H1 (cell line): ENCODE measurements at places on chromosomes 13 and 19. TPM values are rescaled to one million over a fixed set of nuclear protein-coding genes. Genes with fewer than 3 reads are reported as not detected.

SLC8A2 gene
- 7.3 and 8.3 TPM in 2 replicates for total RNA-seq

NLRP11 gene
- total RNA-seq, result not detected in 2 replicates

TMEM147 gene
- total RNA-seq, result 157 and 159 TPM in 2 replicates

AZU1 gene
- total RNA-seq, result 0.80 and 1.7 TPM in 2 replicates

ZNF30 gene
- total RNA-seq, result 4.7 TPM in 2 replicates

SLC7A10 gene
- 3.2 and 3.7 TPM in 2 replicates for total RNA-seq

S1PR4 gene
- not detected in 2 replicates for total RNA-seq

ZNF561 gene
- total RNA-seq, result 57.6 and 64.7 TPM in 2 replicates

ZC3H4 gene
- 92.0 and 104 TPM in 2 replicates for total RNA-seq

GRCh38 chr19:18257503-18258470 is 16.5 kb downstream of the IQCN start:
- no peaks in the 10 kb centered on the region; the same call in 1 of the 2 replicates for H3K27me3 ChIP-seq
- H3K36me3 ChIP-seq, result no peaks in the 10 kb centered on the region

- DNase-seq, result no peak
- 0 out of 2 replicates have a peak overlapping the region, but pooled peaks have one; percentile 19 for H3K27ac ChIP-seq
- no peaks in the 10 kb centered on the region for H3K4me1 ChIP-seq
- peaks cover 31% of the 10 kb centered on the region for H3K36me3 ChIP-seq
These were observed 6.3 kb upstream of the HCN2 start for GRCh38 chr19:583198-583967.

DNA sequence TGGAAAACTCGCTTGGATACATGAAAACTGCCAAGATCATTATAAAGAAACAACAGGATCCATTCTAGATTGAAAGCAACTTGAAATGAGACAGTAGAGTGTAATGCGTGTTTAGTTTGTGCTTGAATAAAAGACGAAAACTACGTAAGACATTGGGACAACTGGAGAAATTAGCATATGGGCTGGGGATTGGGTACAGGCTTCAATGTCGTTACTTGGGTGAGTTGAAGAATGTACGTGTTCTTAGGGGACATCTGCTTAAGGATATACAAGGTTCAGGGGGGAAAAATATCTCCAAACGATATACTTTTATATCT is 471 bp upstream of the ERVK3-1 start:
- H3K27ac ChIP-seq, result no peak overlapping the region
- H3K4me1 ChIP-seq, result no peaks in the 10 kb centered on the region; the same call in 1 of the 2 replicates
- H3K27me3 ChIP-seq, result no peaks in the 10 kb centered on the region
- peaks cover 2% of the 10 kb centered on the region; the same call in 1 of the 2 replicates for H3K36me3 ChIP-seq
- peak overlapping the region; percentile 87 for H3K4me3 ChIP-seq
- no peak for DNase-seq

DNA sequence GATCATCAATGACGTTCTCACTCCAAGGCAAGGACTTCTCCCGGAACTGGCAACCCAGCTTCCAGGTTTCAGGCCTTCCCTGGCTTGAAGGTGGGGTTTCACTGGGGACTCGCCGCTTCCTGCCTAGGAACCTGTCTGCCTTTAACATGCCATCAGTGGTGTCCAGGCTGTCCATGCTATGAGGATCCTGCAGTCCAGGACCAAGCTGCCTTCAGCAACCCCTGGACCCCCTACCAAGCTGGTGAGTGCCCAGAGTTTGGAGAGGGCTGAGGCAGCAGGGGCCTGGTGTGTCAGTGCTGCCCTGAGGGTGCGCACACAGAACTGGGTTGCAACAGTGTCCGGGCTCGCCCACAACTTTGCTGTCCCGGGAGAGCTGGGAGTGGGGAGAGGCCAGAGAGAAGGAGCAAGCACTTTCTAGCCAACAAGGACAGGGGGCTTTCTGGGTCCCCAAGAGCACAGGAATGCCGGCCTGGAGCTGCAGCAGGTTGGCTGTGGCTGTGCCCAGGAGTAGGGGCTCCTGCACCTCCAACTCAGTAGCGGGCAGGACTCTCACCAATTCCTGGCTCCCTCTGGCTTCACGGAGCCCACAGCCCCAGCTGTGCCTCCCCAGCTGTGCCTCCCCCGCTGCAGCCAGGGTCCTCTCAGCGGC is 1563.2 kb upstream of the MIR17HG start:
- H3K27ac ChIP-seq, result no peak overlapping the region
- H3K27me3 ChIP-seq, result no peaks in the 10 kb centered on the region
- DNase-seq, result no peak
- H3K36me3 ChIP-seq, result no peaks in the 10 kb centered on the region

GRCh38 chr13:95235199-95235756 is 66.0 kb downstream of the ABCC4 start:
- no peaks in the 10 kb centered on the region for H3K36me3 ChIP-seq
- no peak overlapping the region for H3K4me3 ChIP-seq
- H3K27me3 ChIP-seq, result no peaks in the 10 kb centered on the region
- H3K4me1 ChIP-seq, result no peaks in the 10 kb centered on the region
- no peak overlapping the region for H3K27ac ChIP-seq

GRCh38 chr13:100454876-100455275 is 133.7 kb downstream of the GGACT start:
- no peak overlapping the region for H3K4me3 ChIP-seq
- H3K4me1 ChIP-seq, result no peaks in the 10 kb centered on the region
- no peak for DNase-seq
- H3K36me3 ChIP-seq, result peaks cover 3% of the 10 kb centered on the region
- no peak overlapping the region for H3K27ac ChIP-seq

GRCh38 chr19:5253406-5254110 is 87.1 kb downstream of the PTPRS start:
- H3K27ac ChIP-seq, result no peak overlapping the region
- peaks cover 26% of the 10 kb centered on the region; the same call in 1 of the 2 replicates for H3K36me3 ChIP-seq
- no peak for DNase-seq
- no peak overlapping the region for H3K4me3 ChIP-seq

GRCh38 chr19:919199-920050 is 2.3 kb downstream of the KISS1R start:
- H3K4me3 ChIP-seq, result peak overlapping the region; percentile 28
- H3K36me3 ChIP-seq, result no peaks in the 10 kb centered on the region
- peaks cover 42% of the 10 kb centered on the region for H3K27me3 ChIP-seq
- peaks cover 6% of the 10 kb centered on the region; the same call in 1 of the 2 replicates for H3K4me1 ChIP-seq
- peak; percentile 73 for DNase-seq

- no peaks in the 10 kb centered on the region for H3K36me3 ChIP-seq
- no peak overlapping the region for H3K4me3 ChIP-seq
- no peaks in the 10 kb centered on the region for H3K27me3 ChIP-seq
- H3K27ac ChIP-seq, result no peak overlapping the region
These were observed 184.0 kb upstream of the RFC3 start for GRCh38 chr13:33633701-33634545.

- H3K27me3 ChIP-seq, result no peaks in the 10 kb centered on the region
- no peak overlapping the region for H3K4me3 ChIP-seq
- no peak for DNase-seq
- no peaks in the 10 kb centered on the region for H3K4me1 ChIP-seq
- H3K27ac ChIP-seq, result no peak overlapping the region
- H3K36me3 ChIP-seq, result no peaks in the 10 kb centered on the region
These were observed 126.4 kb downstream of the POU4F1 start for GRCh38 chr13:78476910-78477309.

GRCh38 chr19:38172001-38172400 is 52.0 kb downstream of the DPF1 start:
- H3K36me3 ChIP-seq, result no peaks in the 10 kb centered on the region; the same call in 1 of the 2 replicates
- H3K4me3 ChIP-seq, result no peak overlapping the region
- no peaks in the 10 kb centered on the region for H3K27me3 ChIP-seq
- H3K4me1 ChIP-seq, result peaks cover 2% of the 10 kb centered on the region
- no peak for DNase-seq

- H3K4me1 ChIP-seq, result no peaks in the 10 kb centered on the region
- H3K27ac ChIP-seq, result no peak overlapping the region
- no peak for DNase-seq
These were observed 281.6 kb downstream of the ZNF536 start for GRCh38 chr19:30653646-30654386.

- no peak for DNase-seq
- no peaks in the 10 kb centered on the region for H3K36me3 ChIP-seq
- H3K4me1 ChIP-seq, result 0 out of 2 replicates have a peak, but pooled peaks cover 2% of the 10 kb centered on the region
- H3K27me3 ChIP-seq, result no peaks in the 10 kb centered on the region
- no peak overlapping the region for H3K27ac ChIP-seq
- H3K4me3 ChIP-seq, result peak overlapping the region; percentile 83
These were observed 759 bp downstream of the RB1 start for GRCh38 chr13:48304143-48304876.

- no peak overlapping the region for H3K27ac ChIP-seq
- no peak for DNase-seq
- H3K4me3 ChIP-seq, result peak overlapping the region; percentile 69
These were observed 257 bp downstream of the KCTD12 start for GRCh38 chr13:76886005-76886291.

- H3K4me1 ChIP-seq, result no peaks in the 10 kb centered on the region
- no peaks in the 10 kb centered on the region for H3K36me3 ChIP-seq
- DNase-seq, result peak; percentile 85
- peak overlapping the region; percentile 37; the same call in 1 of the 2 replicates for H3K27ac ChIP-seq
These were observed 1.3 kb downstream of the CSNK1G2 start for GRCh38 chr19:1942078-1942933.

DNA sequence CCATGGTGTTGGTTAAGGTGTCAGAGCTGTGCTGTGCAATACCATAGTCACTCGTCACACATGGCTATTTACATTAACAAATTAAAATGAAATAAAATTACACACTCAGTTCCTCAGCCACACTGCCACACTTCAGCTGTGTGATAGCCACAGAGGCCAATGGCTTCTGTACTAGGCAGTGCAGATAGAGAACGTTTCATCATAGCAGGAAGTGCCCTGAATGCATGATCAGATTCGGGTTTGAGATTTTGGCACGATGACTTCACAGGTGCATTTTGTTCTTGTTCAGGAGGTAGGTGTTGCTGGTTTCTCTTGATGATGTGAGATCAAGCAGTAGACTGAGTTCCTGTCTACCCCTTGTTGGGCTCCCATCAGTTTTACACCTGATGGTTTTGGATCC is 6.5 kb downstream of the ARMC6 start:
- no peak overlapping the region for H3K27ac ChIP-seq
- no peak for DNase-seq
- no peak overlapping the region for H3K4me3 ChIP-seq
- peaks cover 27% of the 10 kb centered on the region for H3K36me3 ChIP-seq
- H3K27me3 ChIP-seq, result no peaks in the 10 kb centered on the region

GRCh38 chr13:113178896-113179167 is 20.4 kb downstream of the PROZ start:
- H3K27me3 ChIP-seq, result no peaks in the 10 kb centered on the region
- no peak for DNase-seq
- no peak overlapping the region for H3K4me3 ChIP-seq
- no peak overlapping the region for H3K27ac ChIP-seq

DNA sequence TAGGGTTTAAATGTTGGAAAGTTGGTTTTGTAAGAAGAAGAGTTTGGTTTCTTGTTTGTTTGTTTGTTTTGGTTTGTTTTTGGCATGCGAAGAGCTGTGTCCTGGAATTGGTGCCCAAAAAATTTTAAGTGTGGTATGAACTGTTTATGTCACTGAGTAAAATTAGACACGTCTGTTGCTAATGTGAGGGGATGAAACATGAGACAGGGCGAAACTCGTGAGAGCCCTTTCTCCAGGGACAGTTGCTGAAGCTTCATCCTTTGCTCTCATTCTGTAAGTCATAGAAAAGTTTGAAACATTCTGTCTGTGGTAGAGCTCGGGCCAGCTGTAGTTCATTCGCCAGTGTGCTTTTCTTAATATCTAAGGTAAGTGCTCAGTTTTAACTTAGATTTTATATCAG is at the start of gene SGCG:
SGCG (plus strand) TSS at position 269 of the 400 bp plus-strand sequence. CDS start 22,716 bp downstream, outside the sequence.
- H3K27ac ChIP-seq, result no peak within 1 kb of the TSS
- no peaks in the 10 kb centered on the region for H3K4me1 ChIP-seq
- H3K4me3 ChIP-seq, result no peak within 1 kb of the TSS
- no peak for DNase-seq
- no peaks in the 10 kb centered on the region for H3K36me3 ChIP-seq

- H3K27me3 ChIP-seq, result no peaks in the 10 kb centered on the region
- no peak for DNase-seq
- no peak overlapping the region for H3K4me3 ChIP-seq
These were observed 69.6 kb downstream of the RNASEH2B start for GRCh38 chr13:50979187-50979586.

DNA sequence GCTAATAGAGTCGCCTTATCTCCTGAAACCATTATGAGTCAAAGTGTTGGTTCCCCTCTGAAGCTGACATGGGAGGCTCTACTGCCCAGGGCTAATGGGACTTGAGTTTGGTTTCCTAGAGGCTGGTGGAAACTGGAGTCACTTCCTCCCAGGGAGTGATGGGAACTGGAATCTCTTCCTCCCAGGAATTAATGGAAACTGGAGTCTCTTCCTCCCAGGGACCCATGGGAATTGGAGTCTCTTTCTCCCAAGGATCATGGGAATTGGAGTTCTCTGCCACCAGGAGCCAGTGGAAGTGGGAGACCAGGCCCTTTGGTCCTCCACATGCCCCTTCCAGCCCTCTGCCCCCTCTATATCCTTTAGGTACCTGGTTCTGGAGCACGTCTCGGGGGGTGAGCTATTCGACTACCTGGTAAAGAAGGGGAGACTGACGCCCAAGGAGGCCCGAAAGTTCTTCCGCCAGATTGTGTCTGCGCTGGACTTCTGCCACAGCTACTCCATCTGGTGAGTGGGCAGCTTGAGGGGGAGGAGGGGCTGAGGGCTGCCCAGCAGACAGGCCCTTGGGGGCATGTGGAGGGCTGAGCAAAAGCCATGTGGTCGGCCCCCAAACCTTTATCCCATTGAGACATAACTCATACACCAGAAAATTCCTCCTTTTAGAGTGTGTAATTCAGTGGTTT is 5.5 kb downstream of the BRSK1 start:
- H3K27ac ChIP-seq, result no peak overlapping the region
- peaks cover 4% of the 10 kb centered on the region; the same call in 1 of the 2 replicates for H3K36me3 ChIP-seq
- H3K4me1 ChIP-seq, result no peaks in the 10 kb centered on the region
- no peak overlapping the region for H3K4me3 ChIP-seq

GRCh38 chr13:58467176-58467575 is 835.6 kb downstream of the PCDH17 start:
- H3K36me3 ChIP-seq, result no peaks in the 10 kb centered on the region
- H3K4me1 ChIP-seq, result no peaks in the 10 kb centered on the region
- H3K4me3 ChIP-seq, result no peak overlapping the region
- H3K27ac ChIP-seq, result no peak overlapping the region

DNA sequence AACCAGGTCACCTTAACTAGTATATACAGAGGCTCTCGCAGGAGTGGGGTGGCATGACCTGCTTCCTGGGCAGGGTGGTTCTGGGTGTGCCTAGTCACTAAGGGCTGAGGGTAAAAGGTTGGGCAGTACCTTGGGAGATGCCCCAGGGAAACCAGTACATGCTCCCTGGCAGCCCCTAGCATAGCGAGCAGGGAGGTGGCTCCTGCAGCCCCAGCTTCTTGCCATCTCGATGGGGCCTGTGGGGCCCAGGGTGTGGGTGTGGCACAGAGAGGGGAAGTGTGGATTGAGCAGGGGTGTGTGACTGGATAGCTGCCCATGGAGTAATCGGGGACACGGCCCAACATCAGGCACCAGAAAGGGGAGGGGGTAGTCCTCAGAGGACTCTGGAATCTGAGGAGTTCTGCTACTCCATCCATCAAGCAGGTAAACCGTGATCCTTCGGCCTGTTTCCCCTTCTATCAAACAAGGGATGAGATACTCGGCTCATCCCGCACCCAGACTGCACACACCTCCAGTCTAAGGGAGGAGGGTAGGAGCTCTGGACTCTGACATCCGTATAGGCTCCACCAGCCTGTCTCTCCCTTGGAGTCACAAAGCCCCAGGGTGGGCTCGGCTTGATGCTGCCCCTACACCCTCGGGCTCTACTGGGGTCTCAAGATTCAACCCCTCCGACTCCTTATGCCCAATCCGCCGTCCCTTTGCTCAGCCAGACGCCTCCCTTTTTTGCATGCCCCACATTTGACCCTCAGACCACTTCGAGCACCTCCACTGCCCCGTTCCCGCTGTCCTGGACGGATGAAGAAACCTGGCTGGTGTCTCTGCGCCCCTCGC is 1.1 kb downstream of the ZBTB45 start:
- H3K27ac ChIP-seq, result peak overlapping the region; percentile 91
- no peak for DNase-seq
- no peaks in the 10 kb centered on the region for H3K4me1 ChIP-seq
- H3K36me3 ChIP-seq, result peaks cover 3% of the 10 kb centered on the region; the same call in 1 of the 2 replicates
- no peaks in the 10 kb centered on the region; the same call in 1 of the 2 replicates for H3K27me3 ChIP-seq
